ENCODE measurements at places on chromosomes 16 and 17.

DNA sequence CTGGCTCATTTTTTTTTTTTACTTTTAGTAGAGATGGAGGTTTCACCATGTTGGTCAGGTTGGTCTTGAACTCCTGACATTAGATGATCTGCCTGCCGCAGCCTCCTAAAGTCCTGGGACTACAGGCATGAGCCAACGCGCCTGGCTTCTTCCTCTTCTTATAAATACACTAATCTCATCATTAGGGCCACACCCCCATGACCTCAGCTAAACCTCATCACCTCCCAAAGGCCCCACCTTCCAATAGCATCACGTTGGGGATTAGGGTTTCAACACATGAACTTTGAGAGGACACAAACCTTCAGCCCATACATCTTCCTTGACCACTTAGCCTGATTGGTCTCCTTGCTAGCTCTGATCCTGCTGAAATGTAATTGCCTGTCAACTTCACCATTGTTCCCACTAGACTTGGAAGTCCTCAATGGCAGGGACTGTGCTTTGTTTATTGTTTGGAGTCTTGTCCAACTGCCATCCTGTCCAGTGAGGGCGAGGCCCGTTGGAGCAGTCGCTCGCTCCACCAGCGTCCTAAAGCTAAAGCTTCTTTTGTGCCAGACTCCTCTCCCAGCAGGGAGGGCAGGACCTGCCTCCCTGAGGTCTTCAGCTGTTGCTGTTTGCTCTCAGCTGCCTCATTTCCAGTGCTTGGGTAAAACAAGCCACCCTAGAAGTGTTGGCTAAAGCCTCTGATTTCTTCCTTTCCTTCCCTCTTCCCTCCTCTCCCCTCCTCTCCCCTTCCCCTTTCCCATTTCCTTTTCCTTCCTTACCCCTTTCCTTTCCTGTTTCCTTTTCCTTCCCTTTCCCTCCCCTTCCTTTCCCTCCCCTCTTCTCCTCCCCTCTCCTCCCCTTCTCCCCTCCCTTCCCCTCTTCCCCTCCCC, 85.3 kb downstream of the HAPSTR1 start:
- DNase-seq, result no peak

GRCh38 chr17:81734405-81735263, 22.6 kb downstream of the SLC25A10 start:
- no peak for DNase-seq

GRCh38 chr16:82011199-82011641, at the start of gene SDR42E1:
Gene SDR42E1, minus strand, starts transcription at chr16:82011470. Its CDS starts 10,612 bp downstream, at chr16:82000858.
- peak; percentile 34 for DNase-seq

DNA sequence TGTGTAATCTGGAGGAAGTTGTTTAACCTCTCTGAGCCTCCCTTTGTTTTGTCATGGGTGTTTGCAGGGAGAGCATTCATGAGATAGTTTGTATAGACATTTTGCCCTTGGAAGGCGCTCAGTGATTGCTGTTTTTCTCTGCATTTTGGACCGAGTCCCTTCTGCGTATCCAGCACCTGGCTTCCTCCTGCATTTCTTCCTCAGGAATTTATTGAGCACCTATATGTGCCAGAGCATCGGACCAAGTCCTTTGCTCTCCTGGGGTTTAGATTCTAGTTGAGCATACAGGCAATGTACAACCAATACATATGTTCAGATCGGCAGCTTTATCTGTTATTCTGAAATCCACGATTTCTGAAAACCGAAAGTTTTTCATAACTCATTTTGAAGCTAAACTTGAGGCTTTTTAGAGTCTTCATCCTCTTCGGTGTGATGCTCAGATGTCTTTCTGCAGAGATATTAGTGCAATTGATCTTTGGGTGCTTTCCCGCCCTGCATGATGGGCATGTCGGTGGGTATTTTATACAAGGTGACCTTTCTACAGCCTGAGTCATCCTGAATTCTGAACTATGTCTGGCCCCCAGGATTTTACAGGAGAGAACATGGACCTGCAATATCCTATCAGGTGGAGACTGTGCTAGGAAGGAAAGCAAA, 4.1 kb downstream of the IL4R start:
- DNase-seq, result peak; percentile 25

GRCh38 chr16:66165879-66166278, 200.6 kb upstream of the CDH5 start:
- DNase-seq, result no peak

DNA sequence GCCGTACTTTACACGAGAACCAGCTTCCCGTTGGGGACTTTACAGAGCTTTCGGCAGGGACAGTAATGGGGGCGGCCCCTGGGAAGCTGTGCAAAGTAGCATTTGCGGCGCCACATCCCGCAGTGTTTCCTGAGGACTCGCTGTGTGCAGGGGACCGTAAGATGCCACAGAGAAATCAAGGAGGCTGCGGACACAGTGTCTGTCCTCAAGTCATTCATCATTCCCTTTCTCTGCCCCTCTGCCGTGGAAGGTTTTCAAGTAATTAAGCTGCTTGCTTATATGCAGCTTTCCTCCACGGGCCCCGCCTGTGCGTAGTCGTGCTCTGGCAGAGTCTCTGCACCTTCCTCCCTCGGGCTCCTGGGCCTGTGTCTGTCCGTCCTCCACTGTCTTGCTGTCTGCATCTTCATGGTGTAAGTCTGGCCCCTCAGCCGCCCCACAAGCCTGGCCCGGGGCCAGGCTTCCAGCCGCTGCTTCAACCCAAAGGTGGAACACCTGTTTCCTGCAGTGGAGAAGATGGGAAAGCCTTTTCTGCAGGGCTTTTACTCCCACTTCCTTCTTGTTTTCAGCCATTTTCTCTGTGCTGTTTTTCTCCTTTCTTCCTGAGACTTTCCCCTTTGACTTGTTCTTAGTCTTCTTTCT, 216.9 kb upstream of the CHMP6 start:
- DNase-seq, result no peak

DNA sequence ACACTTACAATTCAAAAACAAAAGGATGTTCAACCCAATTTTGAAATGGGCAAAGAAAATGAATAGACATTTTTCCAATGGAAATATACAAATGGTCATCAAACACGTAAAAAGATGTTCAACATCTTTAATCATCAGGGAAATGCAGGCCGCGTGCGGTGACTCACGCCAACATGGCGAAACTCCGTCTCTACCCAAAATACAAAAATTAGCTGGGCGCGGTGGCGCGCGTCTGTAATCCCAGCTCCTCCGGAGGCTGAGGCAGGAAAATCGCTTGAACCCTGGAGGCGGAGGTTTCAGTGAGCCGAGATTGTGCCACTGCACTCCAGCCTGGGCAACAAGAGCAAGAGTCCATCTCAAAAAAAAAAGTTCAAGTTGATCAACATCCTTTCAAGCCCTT, 1.8 kb upstream of the CLUAP1 start:
- DNase-seq, result no peak

DNA sequence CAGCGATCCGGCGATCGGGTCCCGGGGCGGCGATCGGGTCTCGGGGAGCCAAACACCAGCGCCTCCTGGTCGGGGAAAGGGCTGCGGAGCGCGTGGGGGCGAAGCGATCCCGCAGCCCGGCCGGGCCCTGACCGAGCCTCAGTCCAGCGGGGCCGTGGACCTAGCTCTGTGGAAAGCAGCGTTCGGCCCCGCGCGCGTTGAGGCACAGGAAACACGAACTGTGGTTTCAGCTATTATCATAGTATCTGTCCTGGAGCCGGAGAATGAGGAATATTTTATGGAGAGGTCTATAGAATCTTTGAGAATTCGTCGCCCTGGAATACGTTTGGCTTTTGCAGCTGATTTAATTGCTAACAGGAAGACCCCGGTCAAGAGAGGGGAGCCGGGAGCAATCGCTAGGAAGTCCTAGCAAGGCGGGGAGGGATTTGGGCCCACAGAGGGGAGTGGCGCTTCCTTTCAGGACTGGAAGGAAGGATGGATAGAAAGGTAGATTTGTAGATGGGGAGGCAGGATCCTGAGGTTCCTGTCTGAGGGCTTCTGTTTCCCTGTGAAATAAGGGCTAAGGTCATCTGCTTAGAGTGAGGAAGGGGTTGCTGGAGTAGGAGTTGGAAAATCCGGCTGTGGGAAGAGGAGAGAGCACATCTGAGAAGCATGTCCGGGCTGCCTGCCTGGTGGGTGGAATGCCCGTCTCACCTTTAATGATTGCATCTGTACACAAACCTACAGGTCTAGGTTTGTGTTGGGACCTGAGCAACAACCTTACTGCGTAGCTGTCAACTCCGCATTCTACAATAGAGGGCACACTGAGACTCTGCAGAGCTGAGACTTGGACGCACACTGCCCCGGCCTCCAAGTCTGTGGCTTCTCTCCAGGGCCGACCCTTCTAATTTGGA, 770 bp downstream of the CCNF start:
- DNase-seq, result no peak

DNA sequence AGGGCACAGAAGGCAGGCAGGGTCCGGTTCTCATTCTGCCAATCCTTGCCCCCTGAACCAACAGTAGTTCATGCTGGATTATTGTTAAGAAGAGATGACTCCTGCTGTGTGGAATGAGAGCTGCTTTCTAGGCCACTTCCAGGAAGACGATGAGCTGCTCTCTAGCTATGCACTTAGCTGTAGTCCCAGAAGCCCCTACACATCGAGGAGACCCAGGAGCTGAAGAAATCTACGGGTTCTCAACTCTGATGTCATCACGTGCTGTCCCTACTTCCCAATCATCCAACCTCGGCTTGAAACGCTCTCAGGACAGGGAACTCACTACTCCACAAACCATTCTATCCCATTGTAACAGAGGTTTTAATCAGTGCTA, 29.0 kb upstream of the EMP2 start:
- no peak for DNase-seq

DNA sequence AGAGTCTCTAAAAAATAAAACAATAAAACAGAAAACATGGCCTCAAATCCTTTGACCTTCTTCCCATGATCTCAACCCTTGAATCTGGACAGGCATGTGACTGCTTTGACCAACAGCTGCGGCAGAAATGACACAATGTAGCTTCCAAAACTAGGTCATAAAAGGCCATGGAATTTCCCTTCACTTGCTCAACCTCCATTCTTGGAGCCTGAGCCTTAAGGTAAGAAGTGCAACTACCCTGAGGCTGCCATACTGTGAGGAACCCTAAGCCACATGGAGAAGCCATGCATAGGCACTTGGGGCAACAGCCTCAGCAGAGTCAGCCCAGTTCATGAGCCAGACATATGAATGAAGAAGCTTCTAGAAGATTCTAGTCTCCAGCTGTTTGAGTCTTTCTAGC, 75.7 kb upstream of the BRD7 start:
- DNase-seq, result no peak

DNA sequence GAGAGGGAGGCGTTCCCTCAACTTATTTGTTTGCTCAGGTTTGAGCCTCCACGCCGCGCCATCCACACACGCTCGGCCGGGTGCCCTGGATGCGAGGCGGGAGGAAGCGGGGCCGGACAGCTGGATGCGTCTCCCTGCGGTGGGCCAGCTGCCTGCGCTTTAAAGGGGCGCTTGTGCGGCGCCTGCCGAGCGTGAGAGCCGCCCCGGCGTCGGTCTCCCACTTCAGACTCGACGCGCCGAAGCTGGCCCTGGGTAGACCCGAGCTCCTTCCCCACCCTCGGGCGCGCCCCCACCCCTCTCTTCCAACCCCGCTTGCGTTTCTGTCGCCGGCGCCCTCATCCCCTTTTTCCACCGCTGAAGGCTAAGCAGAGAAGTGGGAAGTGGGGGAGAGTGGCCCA, 527 bp upstream of the CHAD start:
- no peak for DNase-seq

GRCh38 chr17:32483451-32484019, 3.3 kb upstream of the CDK5R1 start:
- DNase-seq, result no peak

GRCh38 chr16:29117631-29118030, 132.8 kb downstream of the LAT start:
- DNase-seq, result no peak

GRCh38 chr16:24409045-24409444, 130.3 kb upstream of the RBBP6 start:
- DNase-seq, result no peak

DNA sequence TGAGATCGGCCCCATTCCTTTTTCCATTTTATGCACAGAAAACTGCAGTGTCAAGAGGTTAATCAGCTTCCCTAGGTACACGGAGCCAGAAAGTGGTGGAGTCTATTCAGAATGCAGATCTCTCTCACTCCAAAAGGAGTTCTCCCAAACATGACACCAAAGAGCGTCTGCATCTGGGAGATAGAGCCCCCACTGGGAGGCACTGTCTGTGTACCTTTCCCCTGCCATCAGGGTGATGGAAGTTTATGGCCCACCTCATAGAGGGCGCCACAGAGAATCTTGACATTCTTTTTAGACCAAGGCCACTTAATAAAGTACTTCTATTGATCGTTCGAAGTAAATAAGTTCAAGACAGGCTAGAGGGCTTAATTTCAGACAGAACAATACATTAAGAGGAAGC, 493.7 kb upstream of the ERCC4 start:
- DNase-seq, result no peak

DNA sequence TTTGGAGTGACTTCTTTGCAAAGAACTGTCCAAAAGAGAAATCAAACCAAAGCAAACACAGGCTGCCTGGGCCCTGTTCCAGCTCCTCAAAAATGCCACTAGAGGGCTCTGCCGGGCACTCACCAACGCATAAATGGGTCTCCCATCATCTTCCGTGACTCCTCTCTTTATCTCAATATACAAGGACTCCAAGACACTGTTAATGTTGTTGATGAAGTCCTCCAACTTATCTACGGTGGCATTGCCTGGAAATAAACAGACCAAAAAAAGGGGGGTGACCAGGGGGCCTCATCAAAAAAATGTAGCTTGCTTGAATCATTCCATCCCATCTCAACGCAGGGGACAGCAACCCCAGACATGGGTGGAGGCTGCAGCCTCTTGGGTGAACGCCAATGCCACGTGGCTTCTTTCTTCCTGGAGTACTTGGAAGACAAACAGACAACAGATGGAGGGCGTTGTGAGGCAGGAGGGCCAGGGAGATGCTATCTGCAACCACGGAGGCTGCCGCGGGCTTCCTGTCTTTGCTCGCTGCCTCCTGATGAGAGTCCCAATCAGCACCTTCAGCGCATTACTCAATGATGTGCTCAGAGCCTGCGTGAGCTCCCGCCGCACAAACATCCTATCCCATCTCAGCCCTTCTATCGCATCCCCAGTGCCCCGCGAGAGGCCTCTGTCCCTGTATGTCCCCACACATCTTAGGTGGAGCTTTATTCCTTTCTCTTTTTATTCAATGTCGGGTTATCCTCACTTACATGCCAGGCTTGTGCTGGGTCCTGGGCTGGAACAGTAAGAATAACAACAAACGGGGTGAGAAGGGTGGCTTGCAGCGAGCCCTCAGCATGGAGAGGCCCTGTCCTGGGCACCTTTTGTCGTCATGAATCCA, 32.0 kb downstream of the KDM8 start:
- peak; percentile 54 for DNase-seq

- no peak for DNase-seq
Measured at GRCh38 chr17:17808706-17809432, 27.9 kb downstream of the SREBF1 start.

DNA sequence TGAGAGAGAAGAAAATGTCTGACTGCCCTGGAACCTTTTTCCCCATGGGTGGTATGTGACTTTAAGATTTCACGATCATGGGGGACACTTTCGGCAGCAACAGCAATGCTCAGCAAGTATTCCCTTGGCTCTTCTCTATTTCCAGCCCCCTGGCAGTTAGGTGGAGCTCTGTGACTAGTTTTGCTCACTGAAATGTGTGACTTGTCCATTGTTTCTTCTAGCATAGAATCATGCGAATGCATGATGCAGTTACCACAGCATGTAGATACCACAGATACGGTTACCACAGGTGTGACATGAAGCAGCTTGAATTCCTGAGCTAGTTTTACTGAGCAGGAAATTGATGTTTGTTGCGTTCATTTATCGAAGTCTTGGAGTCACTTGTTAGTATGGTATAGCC, 1034.5 kb upstream of the EEF2KMT start:
- DNase-seq, result no peak
